ENCODE measurements at places on chromosomes 4 and X. TPM values are rescaled to one million over a fixed set of nuclear protein-coding genes. Genes with fewer than 3 reads are reported as not detected.

DNA sequence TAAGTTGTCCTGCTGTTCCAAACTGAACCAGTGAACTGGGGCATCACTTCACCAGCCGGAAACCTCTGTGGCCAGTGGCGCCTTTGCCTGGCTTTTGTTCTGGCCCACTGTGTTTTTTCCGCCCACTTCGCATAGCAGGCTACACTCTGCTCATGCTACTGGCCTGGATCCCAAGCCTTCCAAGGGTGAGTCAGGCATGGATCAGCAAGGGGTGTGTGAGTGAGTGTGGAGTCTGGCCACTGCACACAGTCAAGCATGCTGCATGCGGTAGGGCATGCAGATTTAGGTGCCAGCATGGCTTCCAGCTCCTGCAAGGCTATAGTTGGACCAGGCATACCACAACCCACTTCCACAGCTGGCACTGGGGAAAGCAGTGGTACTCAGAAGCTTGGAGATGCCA lies 1967.9 kb downstream of the C4orf33 start:
- no peak for DNase-seq

- peak; percentile 38 for DNase-seq
Measured at GRCh38 chr4:48016141-48017107, at the start of the genes CNGA1 and NIPAL1. TSS of gene CNGA1 (minus strand) at chr4:48016681. CDS start at chr4:47952689, 63,992 bp downstream. TSS of gene NIPAL1 (plus strand) at chr4:48016772. CDS start at chr4:48016840, 68 bp downstream.

- peak; percentile 4 for DNase-seq
Measured at GRCh38 chr4:38774181-38774955, 8.4 kb downstream of the TLR10 start.

DNA sequence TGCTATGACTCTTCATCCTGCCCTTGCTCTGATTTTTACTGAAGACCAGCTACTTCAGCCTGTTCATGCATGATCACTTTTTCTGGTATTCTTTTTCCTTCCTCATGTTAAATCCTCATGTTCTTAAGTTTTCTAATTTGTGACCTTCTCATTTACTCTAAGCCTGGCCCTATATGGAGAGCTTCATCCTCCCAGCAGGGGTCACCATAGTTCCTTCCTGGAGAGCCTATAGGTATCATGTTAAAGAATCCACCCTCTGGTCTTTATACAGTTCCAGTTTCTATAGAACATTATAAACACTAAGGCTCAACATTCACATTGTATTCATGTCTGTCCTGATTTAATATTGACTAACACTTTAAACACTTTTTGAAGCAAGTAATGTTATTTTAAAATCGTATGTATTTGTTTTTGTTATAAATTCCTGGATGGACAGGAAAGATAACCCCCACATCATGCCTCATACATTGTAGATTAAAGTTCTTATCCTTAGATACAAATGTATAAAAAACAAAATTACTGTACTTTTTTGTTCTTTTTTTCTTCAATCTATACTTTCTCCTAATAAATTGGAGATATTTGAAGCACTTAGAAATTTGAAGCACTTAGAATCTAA lies 53.8 kb upstream of the OTUD4 start:
- peak; percentile 72 for DNase-seq

DNA sequence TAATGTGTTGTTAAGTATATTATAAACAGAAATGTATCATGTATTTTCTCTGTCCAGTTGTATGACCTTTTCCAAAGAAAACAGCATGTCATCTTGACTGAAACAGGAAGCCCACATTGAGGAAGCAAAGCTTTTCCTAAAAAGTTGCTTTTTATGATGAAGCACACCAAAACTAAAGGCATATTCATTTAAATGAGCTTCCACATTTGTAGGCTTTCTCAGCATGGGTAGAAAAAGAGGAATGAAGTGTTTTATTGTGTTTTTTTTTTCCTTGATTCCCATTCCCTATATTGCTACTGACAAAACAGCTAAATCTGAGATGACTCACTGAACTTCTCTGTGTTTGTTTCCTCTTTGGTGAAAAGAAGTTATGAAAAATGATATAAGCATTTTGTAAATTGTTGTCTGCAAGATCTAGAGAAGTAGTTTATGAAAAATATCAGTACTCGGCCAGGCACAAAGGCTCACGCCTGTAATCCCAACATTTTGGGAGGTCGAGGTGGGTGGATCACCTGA lies 32.5 kb upstream of the FRAS1 start:
- no peak for DNase-seq

GRCh38 chrX:9897761-9898161 lies 69.4 kb upstream of the CLDN34 start:
- peak; percentile 93 for DNase-seq

- no peak for DNase-seq
Measured at GRCh38 chr4:38210396-38211114, 250.4 kb downstream of the PTTG2 start.

The ZDHHC15 gene
- under 0.01 TPM for total RNA-seq

GRCh38 chr4:57865264-57865663 lies 755.1 kb upstream of the IGFBP7 start:
- no peak for DNase-seq

The RNF150 gene
- 12.2 TPM for total RNA-seq

The FAM241A gene
- total RNA-seq, result 1.6 TPM

The TBC1D9 gene
- 31.5 TPM for total RNA-seq

DNA sequence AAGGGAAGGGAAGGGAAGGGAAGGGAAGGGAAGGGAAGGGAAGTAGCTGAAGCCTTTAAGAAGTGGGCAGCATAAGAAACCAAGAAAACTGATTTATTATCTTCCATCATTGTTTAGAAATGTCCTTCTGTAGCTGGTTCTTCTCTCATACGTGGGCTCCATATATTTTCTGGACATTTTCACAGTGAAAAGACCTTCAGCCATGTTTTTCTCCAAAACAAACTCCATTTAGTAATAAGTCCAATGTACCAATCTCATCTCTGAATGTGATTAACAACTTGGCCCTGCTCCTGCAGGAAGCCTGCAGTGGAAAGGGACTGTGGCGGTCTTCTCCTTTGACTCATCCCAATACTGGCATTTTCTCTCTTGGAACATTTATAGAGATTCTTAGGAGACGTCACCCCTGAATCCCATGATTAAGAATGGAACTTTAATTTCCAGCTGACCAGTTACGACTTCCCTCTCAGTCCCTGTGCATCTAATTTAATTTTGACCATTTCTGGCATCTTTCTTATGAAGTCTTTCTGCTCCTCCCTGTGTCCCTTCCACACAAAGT lies 96.6 kb upstream of the GUCY1A1 start:
- DNase-seq, result peak; percentile 28

DNA sequence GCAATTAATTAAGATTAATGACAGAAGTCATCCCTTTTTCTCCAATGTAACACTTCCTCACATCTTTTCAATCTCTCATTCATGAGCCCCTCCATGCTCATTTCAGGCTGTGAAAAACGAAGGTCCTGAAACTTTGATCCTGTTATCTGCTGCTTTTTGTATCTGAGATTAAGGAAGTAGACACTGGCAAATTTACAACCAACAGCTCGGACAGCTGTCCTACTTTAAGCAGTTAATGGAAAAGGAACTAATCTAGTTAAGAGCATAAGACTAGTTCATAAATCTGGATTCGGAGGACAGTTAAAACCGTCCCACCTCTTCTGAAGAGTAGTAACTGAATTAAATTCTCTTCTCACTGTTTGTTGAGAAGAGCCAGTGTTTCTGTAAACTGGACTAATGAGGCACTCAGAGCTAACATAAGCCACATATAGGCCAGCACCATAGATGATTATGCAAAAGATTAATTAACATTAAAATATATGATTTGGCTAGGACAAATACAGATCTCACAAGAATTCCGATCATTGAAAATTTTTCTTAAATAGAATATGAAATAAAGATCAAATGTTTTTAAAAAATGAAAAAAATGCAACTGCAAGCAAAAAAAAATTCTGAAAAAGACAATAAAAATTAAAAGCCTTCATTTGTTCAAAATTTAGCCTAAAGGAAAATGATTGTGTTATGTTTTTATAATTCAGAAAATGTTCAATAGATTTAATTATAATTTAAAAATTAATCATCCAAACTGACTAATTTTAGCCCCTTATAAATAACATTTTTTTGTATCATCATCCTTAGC lies 114.4 kb downstream of the ANTXR2 start:
- peak; percentile 7 for DNase-seq

The ELK1 gene
- total RNA-seq, result 21.2 TPM

DNA sequence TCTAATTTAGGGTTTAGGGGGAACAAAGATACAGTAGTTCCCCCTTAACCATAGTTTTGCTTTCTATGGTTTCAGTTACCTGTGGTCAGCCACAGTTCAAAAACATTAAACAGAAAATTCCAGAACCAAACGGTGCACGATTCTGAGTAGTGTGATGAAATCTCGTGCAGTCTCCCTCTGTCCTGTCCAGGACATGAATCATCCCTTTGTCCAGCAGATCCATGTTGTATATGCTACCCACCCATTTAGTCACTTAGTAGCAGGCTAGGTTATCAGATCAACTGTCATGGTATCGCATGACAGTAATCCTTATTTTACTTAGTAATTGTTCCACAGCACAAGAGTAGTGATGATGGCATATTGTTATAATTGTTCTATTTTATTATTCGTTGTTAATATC lies 556.1 kb downstream of the IL1RAPL1 start:
- DNase-seq, result peak; percentile 4

DNA sequence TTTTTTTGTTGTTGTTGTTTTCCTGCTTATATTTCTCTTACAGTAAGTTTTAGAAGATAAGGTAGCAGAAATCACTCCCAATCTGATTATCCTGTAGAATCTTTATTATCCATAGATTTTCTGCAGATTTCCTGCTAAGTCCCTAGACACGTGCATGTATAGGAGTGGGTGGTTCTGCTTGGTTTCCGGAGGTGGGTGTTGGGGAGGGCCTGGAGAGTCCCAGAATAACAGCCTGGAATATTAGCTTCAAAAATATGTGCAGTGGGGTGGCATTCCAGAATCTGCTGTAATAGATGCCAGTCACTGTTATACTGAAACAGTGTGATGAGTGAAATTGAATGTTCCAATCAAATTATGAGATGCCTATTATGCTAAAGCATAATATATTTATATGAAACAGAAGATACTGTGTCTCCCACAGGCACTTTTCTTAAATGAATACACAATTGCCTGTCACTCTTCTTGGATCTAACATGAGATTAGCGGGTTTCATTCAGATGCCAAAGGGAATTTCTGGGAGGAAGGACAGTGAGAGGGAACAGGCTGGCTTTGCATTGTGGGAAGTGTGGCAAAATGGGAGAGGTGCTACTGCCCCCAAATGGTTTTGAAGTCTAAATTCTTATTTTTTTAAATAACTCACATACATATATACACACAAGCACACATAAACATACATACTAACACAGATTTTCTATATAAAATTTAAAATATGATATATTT lies 37.6 kb downstream of the C4orf50 start:
- DNase-seq, result no peak
